ENCODE measurements at places on chromosomes 7 and 10.

- DNase-seq = peak; percentile 90
Measured at GRCh38 chr7:96495751-96496216, 173.9 kb upstream of the SLC25A13 start.

- DNase-seq = no peak
Measured at GRCh38 chr7:130362251-130362816, 17.7 kb downstream of the CPA5 start.

GRCh38 chr10:78727251-78727650 lies 341.5 kb upstream of the ZMIZ1 start:
- DNase-seq = no peak

- DNase-seq = no peak
Measured at GRCh38 chr7:33076737-33077136, 14.2 kb upstream of the NT5C3A start.

DNA sequence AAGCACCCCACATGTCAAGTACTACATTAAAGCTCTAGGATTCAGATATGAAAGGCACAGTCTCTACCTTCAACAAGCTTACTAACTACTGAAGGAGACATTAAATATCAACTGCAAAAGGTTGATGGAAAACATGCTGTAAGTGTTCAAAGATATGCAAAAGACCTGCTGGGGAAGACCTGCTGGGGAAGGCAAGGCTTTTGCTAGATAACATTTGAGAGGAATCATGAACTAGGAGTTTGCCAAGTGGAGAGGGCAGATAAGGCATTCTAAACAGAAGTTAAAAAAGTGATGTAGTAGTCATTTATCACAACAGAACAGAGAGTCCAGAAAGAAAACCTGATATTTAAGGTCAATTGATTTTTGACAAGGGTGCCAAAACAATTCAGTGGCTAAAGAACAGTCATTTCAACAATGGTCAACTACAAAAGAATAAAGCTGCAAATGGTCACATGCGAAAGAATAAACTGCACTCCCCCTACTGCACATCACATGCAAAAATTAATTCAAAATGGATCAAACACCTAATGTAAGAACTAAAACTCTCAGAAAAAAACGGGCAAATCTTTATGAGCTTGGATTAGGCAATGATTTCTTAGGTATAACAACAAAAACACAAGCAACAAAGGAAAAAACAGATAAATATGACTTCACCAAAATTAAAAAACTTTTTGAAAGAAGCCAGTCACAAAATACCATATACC lies 23.0 kb upstream of the MSS51 start:
- no peak for DNase-seq

- no peak for DNase-seq
Measured at GRCh38 chr7:6691609-6692106, 15.1 kb downstream of the ZNF12 start.

DNA sequence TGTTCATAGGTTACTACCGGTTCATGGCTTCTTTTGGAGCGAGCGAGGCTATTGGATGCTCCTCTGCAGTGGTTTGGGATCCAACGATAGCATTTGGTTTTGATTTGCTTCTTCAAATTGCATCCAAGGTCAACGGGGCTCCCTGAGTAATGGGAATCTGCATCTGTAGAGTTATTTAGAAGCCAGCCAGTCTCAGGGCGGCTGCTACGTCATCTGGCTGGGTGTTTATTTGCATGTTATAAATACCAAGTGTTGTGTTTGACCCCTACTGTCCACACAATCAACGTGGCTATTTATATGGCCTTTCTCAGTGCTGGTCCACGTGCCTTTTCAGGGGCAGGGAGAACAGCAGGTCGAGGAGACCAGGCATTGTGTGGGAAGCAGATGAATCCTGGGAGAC lies 137.7 kb downstream of the PRPF18 start:
- no peak for DNase-seq

DNA sequence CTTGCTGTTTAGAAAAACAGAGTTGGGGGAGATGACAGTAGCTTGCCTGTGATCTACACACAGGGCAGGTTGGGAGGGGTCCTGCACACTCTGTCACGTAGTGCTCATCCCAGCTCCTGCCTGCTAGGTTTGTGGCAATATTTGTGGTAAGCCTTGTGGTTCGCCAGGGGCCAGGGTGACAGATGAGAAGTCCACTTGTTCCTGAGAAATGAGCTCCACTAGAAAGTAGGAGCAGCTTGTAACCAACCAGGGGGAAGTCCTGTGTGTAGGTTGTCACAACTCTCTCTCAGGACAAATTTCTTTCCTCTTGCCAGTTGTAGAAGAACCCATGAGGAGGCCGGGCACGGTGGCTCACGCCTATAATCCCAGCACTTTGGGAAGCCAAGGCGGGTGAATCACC lies 147.0 kb downstream of the TCF7L2 start:
- no peak for DNase-seq

DNA sequence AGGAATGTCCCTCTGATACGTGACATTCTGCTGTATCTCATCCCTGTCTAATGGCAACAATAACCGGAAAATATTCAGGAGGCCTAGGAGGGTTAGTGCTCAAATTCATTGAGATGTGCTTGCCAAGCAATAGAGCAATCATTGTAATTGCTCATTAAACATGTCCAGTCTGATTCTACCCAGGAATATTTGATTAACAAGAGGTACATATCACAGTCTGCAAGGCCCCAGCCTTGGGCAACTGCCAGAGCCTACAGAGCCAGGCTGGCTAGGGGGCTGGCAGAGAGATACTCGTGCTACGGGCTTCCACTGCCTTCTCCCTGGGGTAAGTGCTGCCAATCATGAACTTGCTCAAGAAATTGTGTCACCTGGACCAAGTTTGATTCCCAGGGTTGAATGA lies 99.1 kb downstream of the ALOX5 start:
- no peak for DNase-seq

Measured in NCI-H1930 (cell line).